Occipital lobe (tissue), 3 donors: ENCODE measurements at places on chromosomes 16 and 17.

- DNase-seq: no peak
These were observed 16.0 kb downstream of the SPNS3 start for GRCh38 chr17:4449736-4450135.

DNA sequence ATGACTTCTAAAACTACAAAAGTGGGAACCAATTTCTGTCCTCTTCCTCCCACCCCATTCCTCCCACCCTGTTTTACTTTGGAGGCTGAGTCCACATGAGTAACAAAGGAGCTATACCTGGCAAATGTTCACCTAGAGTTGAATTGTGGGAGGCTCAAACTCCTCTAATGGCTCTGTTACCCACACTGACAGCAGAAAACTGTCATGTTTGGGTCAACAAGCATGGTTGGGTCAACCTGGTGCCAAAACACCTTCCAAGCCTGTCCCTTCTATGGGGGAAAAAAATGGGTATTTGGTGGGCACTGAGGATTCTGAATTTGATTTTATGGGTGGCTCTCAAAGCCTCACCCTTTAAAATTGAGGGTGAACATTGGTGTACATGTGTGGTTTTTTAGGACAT is 12.0 kb upstream of the HOXB13 start:
- no peak for DNase-seq

DNA sequence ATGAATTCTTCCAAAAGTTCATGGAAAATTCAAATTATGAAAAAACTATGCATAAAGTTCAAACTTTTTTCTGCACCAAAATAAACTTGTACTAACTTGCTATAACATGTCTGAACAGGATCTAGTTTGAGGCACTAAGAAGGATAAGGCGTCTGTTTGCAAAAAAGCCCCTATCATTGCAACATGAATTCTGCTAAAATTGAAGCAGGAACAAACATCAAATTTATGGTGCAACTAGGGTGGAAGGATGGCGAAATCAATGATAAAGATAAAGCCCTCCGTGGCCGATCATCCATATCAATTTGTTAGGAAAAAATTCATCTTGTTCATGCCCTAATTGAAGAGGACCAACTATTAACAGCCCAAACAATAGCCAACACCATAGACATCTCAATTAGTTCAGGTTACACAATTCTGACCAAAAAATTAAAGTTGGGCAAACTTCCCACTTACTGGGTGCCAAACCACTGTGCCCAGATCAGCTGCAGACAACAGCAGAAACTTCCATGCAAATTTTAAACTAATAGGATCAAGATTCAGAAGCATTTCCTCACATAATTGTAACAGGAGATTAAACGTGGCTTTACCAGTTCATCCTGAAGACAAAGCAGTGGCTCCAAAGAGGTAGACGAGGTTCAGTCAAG is 12.9 kb downstream of the IL21R start:
- no peak for DNase-seq

GRCh38 chr16:54253118-54253517 is 33.5 kb downstream of the IRX3 start:
- no peak for DNase-seq

DNA sequence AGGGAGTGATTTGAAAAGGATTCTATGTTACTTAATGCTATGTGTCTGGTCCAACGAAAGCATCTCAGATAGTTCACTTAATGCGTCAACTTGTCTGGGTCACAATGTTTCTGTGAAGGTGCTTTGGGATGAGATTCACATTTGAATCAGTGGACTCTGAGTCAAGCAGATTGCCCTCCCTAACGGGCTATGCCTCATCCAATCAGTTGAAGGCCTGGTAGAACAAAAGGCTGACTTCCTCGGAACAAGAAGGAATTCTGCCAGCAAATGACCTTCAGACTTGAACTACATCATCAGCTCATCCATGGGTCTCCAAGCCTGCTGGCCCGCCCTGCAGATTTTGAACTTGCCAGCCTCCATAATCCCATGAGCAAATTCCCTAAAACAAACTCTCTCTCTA is 15.2 kb downstream of the EMP2 start:
- no peak for DNase-seq

- no peak for DNase-seq
These were observed 51.2 kb upstream of the TOB1 start for GRCh38 chr17:50917418-50917743.
